ENCODE measurements at places on chromosomes 6 and 20.
A peak's percentile ranks its signal among the peaks of the same experiment; 100 is the strongest.

DNA sequence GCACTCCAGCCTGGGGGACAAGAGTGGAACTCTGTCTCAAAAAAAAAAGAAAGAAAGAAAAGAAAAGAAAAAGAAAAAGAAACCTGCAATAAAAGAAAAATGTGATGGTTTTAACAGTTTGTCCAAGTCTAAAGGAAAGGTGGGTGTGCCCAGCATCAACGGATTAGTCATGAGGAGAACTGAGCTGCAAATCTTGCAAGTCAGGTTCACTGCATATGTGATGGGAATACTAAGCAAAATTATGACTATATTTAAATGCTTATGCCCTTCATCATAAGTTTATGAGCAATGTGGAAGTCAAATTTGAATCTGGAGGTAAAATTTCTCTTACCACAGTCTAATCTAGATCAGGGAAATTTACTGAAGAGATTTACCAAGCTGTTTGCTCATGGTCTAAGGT lies 13.1 kb upstream of the CDK19 start:
- DNase-seq, result no peak

GRCh38 chr6:8549074-8549790 lies 113.9 kb upstream of the SLC35B3 start:
- DNase-seq, result no peak

- peak; percentile 90 for DNase-seq
These were observed 99.1 kb downstream of the HIVEP2 start for GRCh38 chr6:142845624-142846458.

GRCh38 chr20:49624317-49624716 lies 56.4 kb upstream of the PTGIS start:
- DNase-seq, result no peak

DNA sequence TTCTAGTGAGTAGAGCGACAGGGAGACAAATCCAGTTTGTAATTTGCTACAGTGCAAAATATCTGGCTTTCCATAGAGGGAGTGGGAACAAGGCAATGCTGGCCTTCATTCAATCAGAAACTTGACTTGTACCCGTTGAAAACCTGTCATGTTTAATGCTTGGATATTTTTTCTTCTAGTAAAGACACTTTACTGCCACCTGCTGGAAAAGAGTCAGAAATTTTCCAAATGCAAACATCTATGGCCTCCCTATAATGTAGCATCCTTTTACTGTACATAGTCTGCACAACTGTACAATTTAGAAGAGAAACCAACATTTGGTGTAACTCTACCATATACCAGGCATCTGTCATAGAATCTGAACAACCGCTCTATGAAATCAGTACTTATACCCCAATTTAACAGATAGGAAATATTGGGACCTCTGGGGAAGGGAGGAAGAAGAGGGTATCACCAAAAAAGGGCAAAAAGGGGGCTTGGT lies 16.7 kb upstream of the TBC1D20 start:
- DNase-seq, result peak; percentile 61

- DNase-seq, result no peak
These were observed 45.3 kb downstream of the PRR18 start for GRCh38 chr6:166262743-166263515.

DNA sequence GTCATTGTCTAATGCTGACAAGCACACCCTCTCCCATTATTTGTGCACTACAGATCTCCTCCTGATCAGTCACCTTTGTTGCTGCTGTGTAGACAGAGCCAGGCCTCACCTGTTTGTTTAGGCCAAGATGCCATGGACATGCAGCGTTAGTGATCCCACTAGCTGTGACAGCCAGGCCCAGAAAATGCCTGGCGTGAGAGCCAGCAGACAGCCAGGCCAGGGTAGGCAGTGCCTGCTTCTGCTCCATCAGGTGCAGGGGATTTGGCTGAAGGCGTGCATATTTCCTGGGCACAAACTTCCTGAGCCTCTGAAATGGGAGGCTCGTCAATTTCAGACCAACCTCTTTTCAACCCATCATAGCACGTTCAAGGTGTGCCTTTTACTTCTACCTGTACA lies 27.3 kb downstream of the MANBAL start:
- DNase-seq, result no peak

DNA sequence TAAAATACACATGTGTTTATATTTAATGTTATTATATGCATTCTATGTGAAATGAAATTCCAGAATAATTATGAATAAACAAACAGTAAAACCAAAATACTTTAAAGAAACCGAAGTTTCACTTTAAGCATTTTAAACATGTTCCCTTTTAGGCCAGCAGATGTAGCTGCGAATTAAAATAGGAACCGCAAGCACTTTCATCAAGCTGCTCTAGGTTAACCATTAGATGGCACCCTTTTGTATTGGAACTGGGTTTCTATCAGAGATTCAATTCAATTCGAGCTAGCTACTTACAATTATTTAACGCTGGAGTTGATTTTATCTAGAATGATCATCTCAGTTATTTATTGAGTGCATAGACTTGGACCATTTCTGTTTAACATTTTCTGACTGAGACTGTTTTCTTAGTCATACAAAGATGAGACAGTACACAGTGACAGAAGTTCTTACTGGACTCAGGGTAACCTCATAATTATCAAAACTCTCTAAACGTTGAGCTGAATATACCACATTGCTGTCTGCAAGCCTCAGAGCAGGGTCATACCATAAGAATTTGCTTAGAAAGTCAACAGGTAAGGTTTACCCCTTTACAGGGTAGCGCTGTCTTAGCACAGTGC lies 8.5 kb downstream of the TMEM242 start:
- peak; percentile 79 for DNase-seq

DNA sequence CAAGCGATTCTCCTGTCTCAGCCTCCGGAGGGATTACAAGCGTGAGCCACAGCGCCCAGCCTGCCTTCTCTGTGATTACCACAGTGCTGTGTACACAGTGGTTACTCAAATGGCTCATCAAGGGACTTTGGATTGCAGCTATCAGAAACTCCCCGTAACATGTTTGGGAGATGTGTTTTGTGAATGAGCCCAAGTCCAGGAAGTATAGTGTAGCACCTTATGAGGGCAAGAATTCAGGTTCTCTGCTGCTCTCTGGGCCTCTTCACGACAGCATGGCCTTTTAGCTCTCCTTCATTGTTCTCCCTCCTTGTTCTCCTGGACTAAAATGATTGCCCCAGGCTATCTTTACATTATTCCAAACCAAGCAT lies 34.1 kb upstream of the RPL7L1 start:
- DNase-seq, result no peak

DNA sequence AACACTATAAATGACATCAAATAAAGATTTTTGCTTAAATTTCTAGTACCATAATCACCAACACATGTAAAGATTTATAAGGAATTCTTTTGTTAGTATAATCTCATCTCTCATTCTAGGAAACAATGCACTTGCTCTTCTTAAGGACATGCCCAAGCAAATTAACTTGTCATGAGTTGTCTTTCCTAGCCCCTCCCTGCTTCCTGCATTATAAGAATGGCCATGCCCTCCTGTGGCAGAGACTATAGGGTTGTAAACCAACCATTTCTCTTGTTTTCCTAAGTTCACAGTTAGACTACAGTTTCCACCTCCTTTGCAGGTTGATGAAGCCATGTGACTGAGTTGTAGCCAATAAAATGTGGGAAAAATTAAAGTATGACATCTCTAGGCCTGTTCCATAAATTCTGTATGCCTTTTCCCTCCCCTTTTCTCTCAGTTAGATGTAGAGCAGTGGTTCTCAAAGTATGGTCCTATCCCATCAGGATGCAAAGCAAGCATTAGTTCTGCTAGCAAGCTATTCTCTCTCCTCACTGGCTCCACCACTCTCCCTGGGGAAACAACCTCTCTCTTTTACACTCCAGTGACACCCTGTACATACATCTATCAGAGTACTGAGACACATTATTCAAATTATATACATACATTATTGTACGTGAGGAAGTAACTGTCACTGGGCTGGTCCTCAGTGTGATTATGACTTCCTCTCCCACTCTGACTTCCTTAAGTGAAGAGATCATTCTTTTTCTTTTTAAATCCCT lies 295.0 kb downstream of the PKHD1 start:
- DNase-seq, result no peak

DNA sequence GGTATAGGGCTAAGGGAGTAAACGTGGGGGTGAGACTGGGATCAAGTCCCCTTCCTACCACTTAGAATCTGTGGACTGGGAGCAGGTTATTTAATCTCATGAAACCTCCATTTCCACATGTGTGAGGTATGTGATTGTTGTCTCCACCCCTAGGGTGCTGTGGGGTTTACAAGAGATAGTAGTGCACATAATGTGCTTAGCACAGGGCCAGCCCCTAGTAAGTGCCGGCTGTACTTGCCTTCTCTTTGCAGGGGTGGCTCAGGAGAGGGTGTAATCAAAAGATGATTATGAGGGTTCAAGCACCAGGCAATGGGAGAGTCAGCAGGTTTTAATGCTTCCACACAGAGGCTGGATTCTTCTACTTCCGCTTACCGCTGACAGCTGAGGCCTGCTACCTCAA lies 6.9 kb downstream of the NT5E start:
- no peak for DNase-seq

GRCh38 chr6:8939615-8940014 lies 504.3 kb upstream of the SLC35B3 start:
- no peak for DNase-seq

DNA sequence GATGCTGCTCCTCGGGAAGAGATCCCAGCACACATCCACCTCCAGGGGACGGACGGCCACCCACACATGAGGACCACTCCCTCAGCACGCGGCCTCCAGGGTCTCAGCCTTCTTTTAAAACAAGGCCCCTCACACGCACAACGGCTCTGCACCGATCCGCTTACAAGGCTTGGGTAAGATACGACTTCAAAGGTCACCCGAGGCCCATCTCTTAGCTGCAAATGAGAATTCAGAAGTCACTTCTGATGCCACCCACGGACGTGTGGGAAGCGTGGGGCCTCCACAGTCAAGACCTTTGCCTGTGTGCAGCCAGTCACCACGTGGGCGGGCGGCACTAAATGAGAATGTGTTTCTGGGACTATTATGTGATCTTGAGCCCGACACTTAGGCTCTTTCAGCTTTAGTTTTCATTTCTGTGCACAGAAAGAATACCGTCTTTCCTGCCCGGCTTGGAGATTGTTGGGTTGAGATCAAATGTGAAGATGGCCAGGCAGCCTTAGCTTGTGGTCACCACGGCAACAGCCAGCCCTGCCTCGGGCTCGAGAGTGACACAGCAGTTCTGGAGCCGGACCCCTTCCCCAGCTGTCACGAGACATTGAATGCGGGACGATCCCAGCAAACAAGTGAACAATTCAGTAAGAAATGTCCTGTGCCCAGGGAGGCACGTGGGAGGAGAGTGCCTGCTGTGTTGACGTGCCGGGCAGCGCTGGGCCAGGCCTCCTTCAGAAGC lies 91.6 kb downstream of the RAMACL start:
- no peak for DNase-seq

DNA sequence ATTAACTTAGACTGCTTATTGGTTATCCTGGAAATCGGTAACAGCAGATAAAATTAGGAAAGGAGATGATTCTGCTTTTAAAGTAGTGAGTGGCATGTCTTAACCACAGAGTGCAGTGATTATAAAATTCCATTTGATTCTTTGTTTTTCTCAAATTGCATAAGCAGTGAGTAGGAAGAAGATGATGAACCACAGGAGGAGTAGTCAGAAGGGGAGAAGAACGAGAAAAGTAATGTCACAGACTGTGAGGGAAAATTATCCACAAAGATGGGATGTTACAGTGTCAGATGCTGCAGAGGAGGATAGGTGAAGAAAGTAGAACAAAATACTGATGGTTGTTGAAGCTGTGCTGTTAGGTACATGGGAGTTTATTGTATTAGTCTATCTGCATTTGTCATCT lies 63.0 kb downstream of the ITCH start:
- DNase-seq, result no peak

DNA sequence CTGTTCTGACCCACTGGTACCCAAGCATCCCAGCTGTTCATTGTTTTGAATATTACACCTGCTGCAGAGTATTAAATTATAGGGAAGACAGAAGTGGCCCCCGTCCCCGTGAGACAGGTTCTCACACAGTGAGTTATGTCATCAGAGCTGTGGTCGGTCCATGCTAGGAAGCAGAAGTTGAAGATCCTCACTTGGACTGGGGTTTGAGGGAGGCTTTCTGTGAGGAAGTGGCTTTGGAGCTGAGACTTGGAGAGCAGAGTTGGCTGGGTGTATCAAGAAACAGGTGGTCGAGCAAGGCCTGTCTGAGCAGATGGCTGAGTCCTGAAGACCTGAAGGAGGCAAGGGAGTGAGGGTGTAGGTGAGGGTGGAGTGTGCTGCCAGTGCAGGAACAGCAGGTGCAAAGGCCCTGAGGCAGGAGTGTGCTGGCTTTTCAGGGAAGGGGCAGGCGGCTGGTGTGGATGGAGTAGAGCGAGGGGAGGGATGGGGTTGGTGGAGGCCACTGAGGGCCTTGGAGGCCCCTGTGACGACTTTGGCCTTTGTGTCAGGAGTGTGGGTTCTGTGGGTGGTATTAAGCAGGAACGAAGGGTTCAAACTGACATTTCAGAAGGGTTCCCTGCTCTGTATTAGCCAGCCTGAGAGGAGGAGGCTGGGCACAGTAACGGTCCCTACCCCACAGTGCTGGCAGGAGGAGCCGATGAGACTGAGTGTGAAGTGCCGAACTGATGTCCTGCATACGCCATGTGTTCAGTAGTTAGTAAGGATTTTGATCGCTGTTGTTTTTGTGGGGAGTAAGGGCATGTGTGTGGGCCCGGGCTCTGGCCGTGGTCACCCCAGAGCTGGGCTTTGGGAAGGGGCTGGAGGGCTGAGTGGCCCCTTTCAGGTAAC lies 11.8 kb downstream of the SRC start:
- DNase-seq, result no peak

- DNase-seq, result no peak
These were observed 1.8 kb upstream of the PXDC1 start for GRCh38 chr6:3753228-3753835.

DNA sequence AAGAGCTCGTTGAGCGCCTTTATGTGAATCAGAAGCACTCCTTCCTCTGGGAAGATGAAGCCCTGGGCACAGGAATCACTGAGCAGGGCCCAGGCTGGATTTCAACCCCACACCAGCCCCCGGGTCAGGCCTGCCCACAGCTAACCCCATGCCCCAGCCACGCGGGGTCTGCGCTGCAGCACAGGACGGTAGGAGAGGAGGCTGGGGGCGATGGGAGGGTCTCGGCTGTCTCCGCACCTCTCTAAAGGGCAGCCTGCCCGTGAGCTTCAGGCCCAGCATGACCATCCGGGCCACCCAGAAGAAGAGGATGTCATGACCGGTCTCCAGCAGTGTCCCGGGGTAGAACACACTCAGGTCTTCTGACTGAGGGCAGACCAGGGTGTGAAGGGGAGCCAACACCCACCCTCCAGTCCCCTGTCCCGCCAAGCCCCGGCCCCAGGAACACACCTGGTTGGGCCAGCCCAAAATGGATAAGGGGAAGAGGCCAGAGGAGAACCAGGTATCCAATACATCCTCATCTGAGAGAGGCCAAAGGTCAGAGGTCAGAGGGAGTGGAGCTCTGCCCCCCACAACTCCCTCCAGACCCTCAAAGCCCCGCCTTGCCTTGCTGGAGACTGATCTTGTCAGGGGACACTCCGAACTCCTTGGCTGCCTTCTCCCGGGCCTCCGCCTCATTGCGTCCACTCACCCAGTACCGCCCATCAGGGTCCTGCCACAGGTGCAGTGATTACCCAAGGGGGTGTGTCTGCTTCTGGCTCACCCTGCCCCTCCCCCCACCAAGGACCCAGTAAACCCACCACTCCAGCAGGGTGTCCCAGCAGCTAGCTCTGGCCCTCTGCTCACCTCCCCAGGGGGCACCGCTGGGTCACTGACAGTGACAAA lies 4.4 kb upstream of the VWA7 start:
- no peak for DNase-seq

Measured in astrocyte of the cerebellum (primary cell).